GM12878 (cell line): ENCODE measurements at places on chromosomes 7 and 10.

DNA sequence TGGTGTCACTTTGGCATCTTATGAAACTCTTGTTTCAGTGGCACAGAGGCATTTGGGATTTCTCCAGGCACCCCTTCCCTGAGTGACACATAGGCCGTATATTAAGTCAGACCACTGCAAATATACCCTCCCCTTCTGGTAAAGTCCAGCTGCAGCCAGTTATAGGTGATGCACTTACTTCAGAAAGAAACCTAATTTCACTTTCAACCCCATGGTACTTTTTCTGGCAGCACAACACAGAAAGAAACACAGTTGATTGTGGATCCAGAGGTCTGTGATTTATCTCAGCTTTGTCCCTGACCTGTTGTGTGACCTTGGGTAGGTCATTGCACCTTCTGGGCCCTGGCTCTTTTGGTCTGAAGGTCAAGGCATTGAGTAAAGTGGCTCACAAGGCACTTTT, 173.2 kb downstream of the BUB3 start:
- no peaks in the 10 kb centered on the region for H3K36me3 ChIP-seq
- no peak overlapping the region for H3K4me3 ChIP-seq
- peak overlapping the region; percentile 40 for H3K27ac ChIP-seq
- DNase-seq: peak; percentile 69
- H3K4me1 ChIP-seq: peaks cover 48% of the 10 kb centered on the region

DNA sequence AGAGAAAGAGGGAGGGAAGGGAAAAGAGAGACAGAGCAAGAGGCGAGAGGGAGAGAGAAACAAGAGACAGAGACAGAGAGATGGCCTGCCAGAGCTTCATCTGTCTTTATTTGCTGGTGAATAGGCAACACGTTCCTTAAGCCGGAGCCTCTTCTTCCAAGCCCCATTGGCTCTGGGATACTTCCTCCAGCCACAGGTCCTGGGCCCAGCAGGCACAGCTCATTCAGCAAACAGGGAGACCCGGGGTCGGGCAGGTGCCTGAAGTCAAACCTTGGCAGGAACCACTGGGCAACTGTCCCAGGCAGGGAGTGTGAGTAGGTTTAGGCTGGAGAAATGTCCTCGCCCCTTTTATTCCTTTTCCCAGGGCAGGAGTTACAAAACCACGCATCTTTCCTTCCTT, 68.2 kb downstream of the MYL10 start:
- H3K27me3 ChIP-seq: no peaks in the 10 kb centered on the region; the same call in 1 of the 2 replicates
- no peak overlapping the region for H3K27ac ChIP-seq
- no peaks in the 10 kb centered on the region for H3K4me1 ChIP-seq
- no peak for DNase-seq

DNA sequence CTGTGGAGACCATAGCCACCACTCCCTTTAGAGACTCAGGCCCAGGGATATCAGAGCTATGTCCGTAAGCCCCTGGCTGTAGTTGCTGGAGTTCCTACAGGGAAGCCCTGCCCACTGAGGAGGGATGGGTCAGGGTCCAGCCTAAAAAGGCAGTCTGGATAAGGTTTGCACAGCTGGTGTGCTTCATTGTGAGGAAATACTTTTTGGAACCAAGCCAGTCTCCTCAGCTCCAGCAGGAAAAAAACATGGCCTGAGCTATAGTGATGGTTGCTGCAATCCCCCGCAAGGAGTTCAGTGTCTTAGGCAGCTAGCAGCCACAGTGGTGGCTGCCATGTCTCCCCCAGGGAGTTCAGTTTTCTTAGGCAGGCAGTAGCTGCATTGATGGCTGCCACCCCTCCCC, 52.6 kb upstream of the CYP2C8 start:
- no peak for DNase-seq
- no peak overlapping the region for H3K27ac ChIP-seq
- H3K27me3 ChIP-seq: no peaks in the 10 kb centered on the region
- no peak overlapping the region for H3K4me3 ChIP-seq

- no peak for DNase-seq
- H3K4me3 ChIP-seq: no peak overlapping the region
- no peaks in the 10 kb centered on the region for H3K27me3 ChIP-seq
- H3K27ac ChIP-seq: no peak overlapping the region
- H3K36me3 ChIP-seq: no peaks in the 10 kb centered on the region; the same call in 1 of the 2 replicates
Measured at GRCh38 chr10:122142641-122143237, 128.4 kb upstream of the BTBD16 start.

GRCh38 chr7:70590126-70590854, 541.7 kb upstream of the GALNT17 start:
- H3K36me3 ChIP-seq: no peaks in the 10 kb centered on the region
- H3K4me3 ChIP-seq: no peak overlapping the region; the same call in 1 of the 2 replicates
- peaks cover 14% of the 10 kb centered on the region for H3K4me1 ChIP-seq
- no peaks in the 10 kb centered on the region for H3K27me3 ChIP-seq
- no peak for DNase-seq

DNA sequence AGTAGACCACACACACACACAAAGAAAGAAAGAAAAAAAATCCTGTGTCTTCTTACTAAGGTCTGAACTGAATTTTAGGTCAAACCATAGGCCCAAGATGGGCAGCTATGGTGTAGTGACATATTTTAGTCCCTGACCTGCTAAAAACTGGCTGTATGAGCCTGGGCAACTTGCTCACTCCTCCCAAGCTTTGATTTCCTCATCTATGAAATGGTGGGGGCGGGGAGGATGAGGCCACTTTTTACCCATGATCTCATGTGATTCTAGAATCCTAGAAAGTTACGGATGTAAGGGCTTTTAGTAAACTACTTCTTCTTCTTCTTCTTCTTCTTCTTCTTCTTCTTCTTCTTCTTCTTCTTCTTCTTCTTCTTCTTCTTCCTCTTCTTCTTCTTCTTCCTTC, 6.1 kb upstream of the CCL24 start:
- no peak overlapping the region for H3K27ac ChIP-seq
- no peak for DNase-seq
- H3K27me3 ChIP-seq: no peaks in the 10 kb centered on the region
- H3K36me3 ChIP-seq: no peaks in the 10 kb centered on the region
- H3K4me1 ChIP-seq: no peaks in the 10 kb centered on the region

DNA sequence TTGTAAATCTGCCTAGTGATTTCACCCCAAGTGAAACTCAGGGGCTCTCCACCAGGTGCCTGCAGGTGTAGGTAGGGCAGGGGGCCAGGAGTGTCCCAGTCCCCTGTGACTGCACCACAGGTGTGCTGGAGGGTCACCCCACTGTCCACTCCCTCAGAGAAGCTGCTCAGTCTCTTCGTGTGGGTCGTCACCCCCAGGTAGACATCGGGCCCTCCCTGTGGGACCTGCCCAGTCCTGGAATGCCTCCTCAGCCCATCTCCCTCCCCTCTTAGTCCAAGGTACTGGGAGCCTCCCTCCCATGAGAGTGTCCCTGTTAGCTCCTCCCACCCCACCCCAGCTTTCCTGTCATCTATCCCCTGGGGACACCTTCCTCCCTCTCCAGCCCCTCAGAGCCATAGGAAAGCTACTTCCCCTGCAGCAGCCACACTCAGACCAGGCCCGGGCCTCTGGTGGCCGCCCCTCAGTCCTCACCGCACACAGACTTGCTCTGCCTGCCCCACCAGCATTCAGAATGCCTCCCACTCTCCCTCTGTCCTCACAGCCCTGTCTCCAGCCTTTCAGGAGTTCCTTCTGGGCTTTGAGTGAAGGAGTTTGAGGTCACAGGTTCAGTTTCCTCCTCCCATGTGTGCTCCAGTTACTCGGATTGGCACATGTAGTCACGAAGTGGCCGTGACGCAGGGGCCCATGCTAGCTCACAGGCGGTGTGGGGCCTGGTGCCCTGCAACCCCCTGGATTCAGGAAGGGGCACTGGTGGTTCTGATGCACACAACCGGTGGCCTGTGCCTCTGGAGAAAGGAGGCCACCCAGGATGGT, 5.1 kb downstream of the ALOX5 start:
- peaks cover 12% of the 10 kb centered on the region; the same call in 1 of the 2 replicates for H3K36me3 ChIP-seq
- H3K27me3 ChIP-seq: no peaks in the 10 kb centered on the region
- H3K4me1 ChIP-seq: peaks cover 42% of the 10 kb centered on the region
- H3K4me3 ChIP-seq: no peak overlapping the region

GRCh38 chr10:119191881-119192280, 13.3 kb upstream of the PRDX3 start:
- H3K27ac ChIP-seq: no peak overlapping the region
- peaks cover 14% of the 10 kb centered on the region for H3K4me1 ChIP-seq
- no peaks in the 10 kb centered on the region for H3K36me3 ChIP-seq
- no peak overlapping the region for H3K4me3 ChIP-seq

- no peak for DNase-seq
- H3K36me3 ChIP-seq: no peaks in the 10 kb centered on the region
- no peaks in the 10 kb centered on the region for H3K27me3 ChIP-seq
- no peak overlapping the region for H3K27ac ChIP-seq
Measured at GRCh38 chr7:159075563-159076238, 69.0 kb downstream of the VIPR2 start.

DNA sequence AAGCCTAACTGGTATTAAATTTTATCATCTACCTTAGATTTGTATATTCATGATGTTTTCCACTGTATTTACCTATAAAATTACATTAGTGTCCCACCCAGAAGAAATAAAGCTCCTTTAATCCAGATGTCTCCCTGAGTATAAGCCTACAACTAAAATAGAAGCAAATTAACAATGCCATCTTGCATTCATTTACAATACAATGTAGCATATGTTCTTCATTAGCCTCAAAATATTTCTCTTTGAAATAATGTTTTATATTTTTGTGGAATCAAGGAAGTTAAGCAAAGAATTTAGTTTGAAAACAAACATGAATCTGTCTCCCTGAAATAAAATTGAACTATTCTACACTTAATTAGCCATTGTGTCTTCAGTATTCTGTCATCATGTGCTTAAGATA, 112.3 kb downstream of the CACNA2D1 start:
- H3K27ac ChIP-seq: no peak overlapping the region
- H3K36me3 ChIP-seq: no peaks in the 10 kb centered on the region
- H3K4me3 ChIP-seq: no peak overlapping the region
- H3K4me1 ChIP-seq: no peaks in the 10 kb centered on the region
- DNase-seq: no peak

GRCh38 chr10:58030208-58030607, 237.5 kb downstream of the IPMK start:
- H3K36me3 ChIP-seq: no peaks in the 10 kb centered on the region
- DNase-seq: no peak
- no peak overlapping the region for H3K27ac ChIP-seq
- no peak overlapping the region for H3K4me3 ChIP-seq
- no peaks in the 10 kb centered on the region for H3K4me1 ChIP-seq

GRCh38 chr7:711093-711921, 15.2 kb upstream of the DNAAF5 start:
- DNase-seq: no peak
- H3K36me3 ChIP-seq: no peaks in the 10 kb centered on the region
- no peaks in the 10 kb centered on the region for H3K4me1 ChIP-seq
- no peak overlapping the region for H3K27ac ChIP-seq
- H3K4me3 ChIP-seq: no peak overlapping the region

GRCh38 chr7:106166651-106167342, 54.7 kb upstream of the SYPL1 start:
- no peaks in the 10 kb centered on the region for H3K4me1 ChIP-seq
- H3K4me3 ChIP-seq: no peak overlapping the region
- no peak overlapping the region for H3K27ac ChIP-seq
- no peaks in the 10 kb centered on the region for H3K27me3 ChIP-seq
- DNase-seq: no peak
- no peaks in the 10 kb centered on the region for H3K36me3 ChIP-seq
